Esophagus squamous epithelium (tissue), 5 donors: ENCODE measurements at places on chromosomes 12 and 14.

- DNase-seq = no peak
These were observed 69.1 kb downstream of the C12orf75 start for GRCh38 chr12:105399428-105400081.

DNA sequence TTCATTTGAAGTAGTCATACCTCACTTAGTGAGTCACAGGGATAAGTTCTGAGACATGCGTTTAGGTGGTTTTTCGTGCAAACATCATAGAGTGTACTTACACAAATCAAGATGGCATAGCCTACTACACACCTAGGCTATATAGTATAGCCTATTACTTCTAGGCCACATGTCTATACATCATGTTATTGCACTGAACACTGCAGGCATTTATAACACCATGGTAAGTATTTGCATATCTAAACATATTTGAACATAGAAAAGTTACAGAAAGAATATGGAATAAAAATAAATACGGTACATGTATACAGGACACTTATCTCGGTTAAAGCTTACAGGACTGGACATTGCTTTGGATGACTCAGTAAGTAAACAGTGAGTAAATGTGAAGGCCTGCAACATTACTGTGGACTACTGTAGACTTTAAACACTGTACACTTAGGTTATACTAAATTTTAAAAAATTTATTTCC is 670.6 kb downstream of the SLC16A7 start:
- no peak for DNase-seq

GRCh38 chr14:36860831-36861230 is 199.2 kb downstream of the PAX9 start:
- no peak for DNase-seq

GRCh38 chr12:19482551-19483109 is 43.3 kb downstream of the AEBP2 start:
- DNase-seq = peak; percentile 10

GRCh38 chr12:105654606-105655005 is 324.1 kb downstream of the C12orf75 start:
- no peak for DNase-seq

DNA sequence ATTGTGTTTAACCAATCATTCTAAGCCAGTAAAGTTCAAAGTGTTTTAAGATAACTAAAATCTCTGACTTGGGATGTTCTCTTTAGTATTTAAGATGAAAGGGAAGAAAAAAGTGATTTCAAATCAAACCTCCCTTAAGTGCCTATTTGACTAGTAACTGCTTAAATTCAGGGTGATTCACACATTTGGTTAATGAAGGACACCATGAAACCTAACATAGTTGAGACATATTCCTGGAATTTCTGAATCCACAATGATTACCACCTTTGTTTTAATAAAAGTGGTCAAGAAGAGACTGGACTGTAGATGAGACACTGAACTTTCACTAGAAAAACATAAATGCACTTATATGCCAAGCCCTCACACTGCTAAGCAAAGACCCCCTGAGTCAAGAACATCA is 138.7 kb downstream of the MED13L start:
- no peak for DNase-seq

DNA sequence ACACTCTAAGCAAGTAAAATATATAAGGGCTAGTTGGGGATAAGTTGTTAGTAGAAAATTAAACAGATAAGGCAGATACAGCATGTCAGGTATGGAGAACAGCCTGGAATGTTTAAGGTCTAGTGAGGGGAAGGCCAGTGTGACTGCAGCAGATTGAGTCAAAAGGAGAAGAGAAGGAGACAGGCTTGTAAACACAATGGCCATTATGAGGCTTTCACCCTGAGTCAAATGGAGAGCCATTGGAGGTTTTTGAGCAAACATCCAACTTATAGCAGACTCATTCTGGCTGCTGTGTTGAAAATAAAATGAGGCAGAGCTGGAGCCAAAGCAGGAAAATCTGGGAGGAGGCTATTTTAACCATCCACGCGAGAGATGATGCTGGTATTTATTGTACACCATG is 142.0 kb downstream of the DUSP6 start:
- no peak for DNase-seq

GRCh38 chr12:64781280-64782190 is 22.3 kb upstream of the GNS start:
- DNase-seq = no peak
